RCC 7860 (cell line): ENCODE measurements at places on chromosomes 5 and 9.

DNA sequence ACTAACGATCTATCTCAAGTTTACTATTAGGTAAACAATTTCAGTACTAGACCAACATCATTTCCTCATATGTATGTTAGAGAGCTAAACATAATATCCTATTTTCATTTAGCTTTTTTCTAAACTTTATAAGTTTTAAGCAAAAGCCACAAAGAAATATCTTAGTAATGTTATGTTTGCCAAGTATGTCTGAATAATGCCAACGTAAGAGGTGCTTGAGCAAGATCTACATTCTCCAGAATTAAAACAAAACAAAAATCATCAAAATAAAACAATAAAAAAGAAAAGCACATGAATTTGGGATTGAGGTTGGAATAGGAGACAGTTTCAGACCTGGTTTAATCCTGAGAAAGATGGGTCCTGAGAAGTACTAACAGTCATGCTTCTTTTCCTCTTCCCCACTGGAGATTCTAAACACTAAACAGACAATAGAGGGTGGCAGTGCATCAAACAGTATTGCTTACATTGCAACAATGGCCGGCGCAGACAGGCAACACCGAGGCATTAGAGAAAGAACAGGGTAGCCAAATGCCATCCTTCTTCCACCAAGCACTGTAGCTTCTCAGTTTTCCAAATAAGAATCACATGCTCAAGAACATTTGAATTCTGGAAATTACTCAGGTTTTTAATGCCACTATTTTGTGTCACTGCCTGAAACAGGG, 33.6 kb downstream of the CSNK1A1 start:
- DNase-seq: no peak

DNA sequence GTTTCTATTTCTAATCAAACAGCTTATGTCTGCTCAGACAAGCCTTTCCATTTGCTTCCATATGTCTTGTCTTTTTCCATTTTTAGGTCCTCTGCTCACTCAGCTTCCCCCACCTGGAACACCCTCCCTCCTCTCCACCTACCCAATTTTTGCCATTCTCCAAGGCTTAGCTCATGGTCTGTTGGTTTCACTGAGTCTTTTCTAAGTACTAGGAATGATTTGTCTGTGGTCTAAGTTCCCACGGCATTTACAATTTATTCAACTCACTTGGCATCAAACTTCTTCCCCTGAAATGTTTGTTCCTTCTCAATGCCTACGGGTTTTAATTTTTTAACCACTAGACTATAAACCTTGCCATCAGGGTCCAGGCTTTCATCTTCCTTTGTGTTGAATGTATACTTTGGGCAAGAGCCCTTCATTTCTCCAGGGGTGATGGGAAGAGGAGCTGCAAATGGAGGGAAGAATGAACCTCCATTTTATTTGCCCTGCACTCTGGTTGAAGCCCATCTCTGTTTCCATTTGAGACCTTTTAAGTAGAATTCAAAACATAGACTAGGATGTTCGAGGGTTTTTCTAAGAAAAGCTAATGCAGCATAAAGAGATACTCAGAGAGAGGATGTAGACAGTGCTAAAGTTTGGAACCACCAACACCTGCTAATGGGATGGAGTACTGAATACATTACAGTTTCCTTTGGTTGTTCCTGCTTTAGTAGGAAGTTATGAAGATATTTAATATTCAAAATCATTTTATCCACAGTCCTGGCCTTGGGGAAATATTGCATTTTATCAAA, 104.0 kb downstream of the PTTG1 start:
- DNase-seq: no peak

- no peak for DNase-seq
Observed at GRCh38 chr9:123478967-123479602, 123.1 kb downstream of the CRB2 start.

GRCh38 chr5:124341066-124341858, 405.2 kb downstream of the ZNF608 start:
- DNase-seq: no peak

DNA sequence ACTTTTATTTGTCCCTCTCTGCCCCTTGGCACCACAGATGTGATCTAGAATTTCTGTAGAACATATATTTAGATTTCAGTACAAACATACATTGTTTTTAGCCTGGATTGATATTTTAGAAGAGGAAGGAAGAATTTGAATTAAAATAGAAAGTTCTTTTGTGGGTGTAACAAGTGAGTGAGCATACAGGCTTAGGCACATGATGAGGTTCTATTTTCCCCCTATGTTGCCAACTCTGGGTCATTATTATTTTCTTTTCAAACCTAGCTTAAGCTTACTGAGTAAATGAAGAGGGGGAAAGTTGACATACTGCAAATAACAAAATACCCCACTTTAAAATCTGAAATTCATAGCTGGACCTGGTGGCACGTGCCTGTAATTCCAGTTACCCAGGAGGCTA, 102.9 kb downstream of the GCNT1 start:
- DNase-seq: no peak

GRCh38 chr5:2300861-2301574, 418.3 kb upstream of the IRX4 start:
- DNase-seq: no peak

- DNase-seq: peak; percentile 50
Observed at GRCh38 chr5:113520429-113520828, 6.9 kb downstream of the YTHDC2 start.

DNA sequence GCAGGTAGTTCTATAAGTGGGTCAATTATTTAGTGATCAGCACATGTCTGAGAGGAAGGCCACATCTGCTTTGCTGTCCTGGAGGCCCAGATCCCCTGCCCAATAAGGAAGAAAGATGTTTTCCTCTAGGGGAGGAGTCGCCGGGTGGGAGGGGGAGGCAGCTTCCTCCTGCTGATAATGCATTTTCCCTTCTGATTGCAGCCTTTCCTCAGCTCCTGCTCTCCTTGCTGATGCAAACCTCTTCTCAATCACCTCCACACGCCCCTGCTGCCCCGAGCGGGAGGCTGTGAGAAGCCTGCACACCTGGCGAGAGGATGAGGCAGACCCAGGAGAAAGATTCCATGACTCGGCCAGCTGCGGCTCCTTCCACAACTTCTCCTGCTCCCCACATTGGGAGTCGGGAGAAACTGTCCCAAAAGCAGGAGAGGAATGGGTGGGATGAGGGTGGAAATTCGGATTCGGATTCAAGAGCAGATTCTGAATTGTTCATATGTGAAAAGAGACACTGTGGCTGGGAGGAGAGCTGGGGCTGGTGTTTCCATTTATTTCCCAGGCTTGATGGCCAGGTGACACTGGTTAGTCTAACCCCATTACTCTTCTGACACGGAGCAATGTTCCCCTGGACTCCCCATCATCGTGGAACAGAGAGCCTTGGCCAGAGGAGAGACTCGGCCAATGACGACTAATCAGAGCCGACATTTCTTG, 6.8 kb upstream of the NTNG2 start:
- DNase-seq: no peak

DNA sequence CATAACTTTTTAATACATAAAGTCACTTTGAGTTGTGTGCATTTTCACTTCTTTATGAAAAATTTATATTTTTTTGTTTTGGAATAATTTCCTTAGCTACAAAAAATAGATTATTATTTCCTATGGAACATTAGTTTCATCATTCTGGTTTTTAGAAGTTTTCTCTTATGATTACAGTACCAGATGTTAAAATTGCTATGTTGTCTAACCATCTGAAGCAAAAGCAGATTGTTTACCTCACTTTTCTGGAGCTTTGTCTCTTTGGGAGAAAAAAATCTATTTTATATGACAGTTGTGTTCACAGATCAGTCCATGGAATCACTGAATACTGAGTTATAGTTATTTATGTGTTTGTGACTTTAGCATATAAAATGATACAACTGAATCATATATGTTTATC, 708.9 kb upstream of the RIOK2 start:
- DNase-seq: no peak

- DNase-seq: no peak
Observed at GRCh38 chr5:180166176-180166575, 42.8 kb downstream of the RASGEF1C start.

GRCh38 chr5:168291342-168291963, at the start of gene WWC1:
Gene WWC1, plus strand, starts transcription at chr5:168291645. Its CDS starts 508 bp downstream, at chr5:168292153.
- DNase-seq: peak; percentile 62

- no peak for DNase-seq
Observed at GRCh38 chr5:66511491-66511890, 84.7 kb upstream of the MAST4 start.

GRCh38 chr5:66606713-66607112, 10.5 kb downstream of the MAST4 start:
- DNase-seq: no peak

GRCh38 chr5:174412941-174413340, 311.4 kb upstream of the MSX2 start:
- peak; percentile 57 for DNase-seq

DNA sequence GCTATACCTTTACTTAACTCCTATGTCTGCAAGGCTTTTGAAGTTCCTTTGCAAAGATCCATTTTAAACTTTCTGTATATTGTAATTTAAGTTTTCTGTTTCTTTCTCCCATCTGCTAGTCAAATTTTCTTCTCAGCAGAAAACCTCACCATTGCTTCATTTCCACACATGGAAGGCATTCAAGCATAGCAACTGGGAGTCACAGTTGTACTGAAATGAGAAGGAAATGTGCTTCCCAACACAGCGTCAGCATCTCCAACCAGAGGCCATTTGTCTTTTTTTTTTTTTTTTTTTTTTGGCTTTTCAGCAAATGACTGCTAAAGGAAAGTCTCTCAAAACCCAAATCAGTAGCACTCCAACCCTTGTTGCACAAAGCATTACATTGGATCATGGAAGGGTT, 92.5 kb downstream of the RAB3C start:
- no peak for DNase-seq

DNA sequence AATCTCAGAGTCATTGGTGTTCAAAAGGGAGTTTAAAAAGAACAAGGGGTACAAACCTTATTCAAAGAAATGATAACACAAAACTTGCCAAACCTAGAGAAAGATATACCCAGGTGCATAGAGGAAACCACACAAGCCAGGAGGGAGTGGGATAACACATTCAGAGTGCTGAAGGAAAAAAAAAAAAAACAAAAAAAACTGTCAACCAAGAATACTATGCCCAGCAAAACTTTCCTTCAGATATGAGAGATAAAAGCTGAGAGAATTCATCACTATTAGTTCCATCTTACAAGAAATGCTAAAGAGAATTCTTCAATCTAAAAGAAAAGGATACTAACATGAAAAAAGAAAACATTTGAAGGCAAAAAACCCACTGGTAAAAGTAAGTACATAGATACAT, 11.5 kb upstream of the TESK1 start:
- DNase-seq: no peak

- DNase-seq: no peak
Observed at GRCh38 chr5:1552521-1553255, 28.9 kb upstream of the LPCAT1 start.

- no peak for DNase-seq
Observed at GRCh38 chr5:175215906-175216305, 228.1 kb downstream of the DRD1 start.

DNA sequence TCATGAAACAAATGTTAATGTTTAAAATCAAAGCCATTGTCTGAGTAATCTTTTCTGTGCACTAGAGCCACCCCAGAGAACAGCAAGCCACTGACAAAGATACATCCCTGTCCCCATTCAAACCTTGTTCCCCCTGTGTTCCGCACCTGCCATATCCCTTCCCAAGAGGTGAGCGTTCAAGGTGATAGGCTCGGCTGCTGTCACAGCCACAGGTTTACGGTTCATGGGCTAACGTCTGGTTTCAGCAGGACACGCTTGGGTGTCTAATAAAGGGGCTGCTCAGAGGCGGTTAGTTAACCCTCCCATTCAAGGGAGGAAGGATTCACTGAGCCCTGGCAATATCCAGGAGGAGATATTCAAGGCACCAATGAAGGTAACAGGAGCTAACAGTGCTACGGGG, 24.5 kb upstream of the LAMC3 start:
- no peak for DNase-seq

GRCh38 chr5:58248221-58248620, 211.7 kb downstream of the PLK2 start:
- no peak for DNase-seq

GRCh38 chr9:124322618-124323432, 65.1 kb downstream of the NEK6 start:
- no peak for DNase-seq

GRCh38 chr9:33049680-33050361, 24.7 kb downstream of the DNAJA1 start:
- DNase-seq: no peak

DNA sequence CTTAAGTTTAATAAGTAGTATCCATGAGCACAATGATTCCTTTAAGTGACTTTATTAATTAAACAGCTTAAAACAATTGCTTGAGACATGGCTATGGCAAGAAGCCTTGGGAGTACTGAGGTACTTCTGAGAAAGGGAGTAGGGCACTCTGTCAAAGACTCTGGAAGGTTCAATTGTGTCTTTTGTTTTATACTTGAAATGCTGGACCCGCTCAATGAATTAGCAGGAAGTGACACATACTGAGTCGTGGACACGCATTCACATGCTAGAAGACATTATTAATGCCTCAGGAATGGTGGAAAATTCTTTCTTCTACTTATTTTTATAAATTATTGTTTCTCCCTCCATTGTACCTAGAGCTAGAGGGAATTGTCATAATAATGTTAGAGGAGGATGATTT, 347.3 kb upstream of the ZNF608 start:
- peak; percentile 77 for DNase-seq

GRCh38 chr9:113907282-113907681, 31.2 kb downstream of the ZNF618 start:
- DNase-seq: peak; percentile 36

DNA sequence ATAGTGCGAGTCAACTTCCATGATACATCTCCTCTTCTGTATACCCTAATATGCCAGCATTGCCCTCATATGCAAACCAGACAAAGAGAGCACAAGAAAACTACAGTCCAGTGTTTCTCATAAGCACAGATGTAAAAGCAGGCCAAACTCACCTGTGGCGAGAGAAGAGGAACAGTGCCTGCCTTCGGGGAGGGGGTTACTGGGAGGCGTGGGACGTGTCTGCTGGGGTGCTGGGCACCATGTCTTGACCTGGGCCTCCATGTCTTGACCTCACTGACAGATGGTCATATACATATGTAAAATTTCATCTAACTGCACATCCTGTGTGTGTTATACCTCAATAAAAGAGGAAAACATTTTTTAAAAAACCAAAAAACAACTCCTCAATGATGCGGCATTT, 159.3 kb upstream of the PPP1R26 start:
- DNase-seq: no peak

GRCh38 chr5:43041669-43042175, 1.6 kb upstream of the ANXA2R start:
- DNase-seq: peak; percentile 88

GRCh38 chr5:143244990-143245389, 158.5 kb downstream of the NR3C1 start:
- peak; percentile 22 for DNase-seq

DNA sequence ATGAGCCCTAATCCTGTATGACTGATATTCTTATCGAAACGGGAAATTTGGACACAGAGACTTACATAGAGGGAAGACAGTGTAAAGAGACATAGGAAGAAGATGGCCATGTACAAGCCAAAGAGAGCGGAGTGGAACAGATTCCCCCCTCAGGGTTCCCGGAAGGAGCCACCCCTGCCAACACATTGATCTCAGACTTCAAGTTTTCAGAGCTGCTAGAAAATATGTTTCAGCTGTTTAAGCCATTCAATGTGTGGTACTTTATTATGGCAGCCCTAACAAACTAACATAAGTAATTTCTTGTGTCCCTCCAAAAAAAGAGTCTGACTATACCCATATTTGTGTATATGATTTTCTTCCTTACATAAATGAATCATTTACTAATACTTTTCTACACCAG, 128.0 kb upstream of the STC2 start:
- no peak for DNase-seq
